ENCODE measurements at places on chromosomes 2 and 18. TPM values are rescaled to one million over a fixed set of nuclear protein-coding genes. Genes with fewer than 3 reads are reported as not detected.

The ALLC gene
- not detected for total RNA-seq

The SULT6B1 gene
- total RNA-seq = not detected

The PSTPIP2 gene
- total RNA-seq = 7.8 TPM

The BMP10 gene
- total RNA-seq = not detected

The PIGN gene
- total RNA-seq = 22.6 TPM

The VSNL1 gene
- not detected for total RNA-seq

The CFAP65 gene
- total RNA-seq = not detected

The STON1 gene
- 1.7 TPM for total RNA-seq

The MAPK4 gene
- not detected for total RNA-seq

DNA sequence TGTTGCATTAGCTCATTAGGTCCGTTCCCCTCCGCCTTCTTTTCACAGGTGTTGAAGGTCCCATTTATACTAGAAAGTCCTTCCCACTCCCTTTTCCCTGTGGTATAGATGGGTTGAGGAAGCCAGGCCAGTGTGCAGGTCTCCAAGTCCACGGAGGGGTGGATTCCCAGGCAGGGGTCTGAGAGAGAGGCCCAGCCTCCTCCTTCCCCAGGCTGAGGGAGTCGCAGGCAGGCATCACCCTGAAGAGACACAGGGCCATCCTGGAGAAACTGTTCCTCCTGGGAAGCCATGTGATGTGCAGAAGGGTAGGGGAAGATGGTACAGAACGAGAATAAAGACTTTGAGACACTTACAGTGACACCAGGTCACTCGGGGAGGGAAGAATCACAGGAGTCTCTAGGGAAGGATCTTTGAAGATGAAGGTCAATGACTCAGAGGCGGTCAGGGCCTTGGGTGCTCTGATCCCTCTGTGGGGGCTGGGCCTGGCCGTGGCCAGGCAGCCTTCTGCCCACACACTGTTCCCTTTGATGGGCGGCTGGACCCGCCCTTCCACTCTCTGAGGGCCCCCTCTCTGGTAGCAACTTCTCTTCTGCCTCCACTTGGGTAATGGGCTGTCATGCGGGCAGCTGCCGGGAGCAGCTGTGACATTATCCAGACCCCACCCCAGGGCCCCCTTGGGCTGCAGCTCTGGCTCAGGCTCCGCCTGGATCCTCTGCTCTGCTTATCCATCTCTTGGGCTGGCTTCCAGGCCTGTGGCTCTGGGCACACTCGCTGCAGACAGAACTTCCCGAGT, 45.1 kb downstream of the RHOB start:
- DNase-seq = no peak

- DNase-seq = no peak
These were observed 373.8 kb downstream of the ZEB2 start for GRCh38 chr2:144146076-144146475.

DNA sequence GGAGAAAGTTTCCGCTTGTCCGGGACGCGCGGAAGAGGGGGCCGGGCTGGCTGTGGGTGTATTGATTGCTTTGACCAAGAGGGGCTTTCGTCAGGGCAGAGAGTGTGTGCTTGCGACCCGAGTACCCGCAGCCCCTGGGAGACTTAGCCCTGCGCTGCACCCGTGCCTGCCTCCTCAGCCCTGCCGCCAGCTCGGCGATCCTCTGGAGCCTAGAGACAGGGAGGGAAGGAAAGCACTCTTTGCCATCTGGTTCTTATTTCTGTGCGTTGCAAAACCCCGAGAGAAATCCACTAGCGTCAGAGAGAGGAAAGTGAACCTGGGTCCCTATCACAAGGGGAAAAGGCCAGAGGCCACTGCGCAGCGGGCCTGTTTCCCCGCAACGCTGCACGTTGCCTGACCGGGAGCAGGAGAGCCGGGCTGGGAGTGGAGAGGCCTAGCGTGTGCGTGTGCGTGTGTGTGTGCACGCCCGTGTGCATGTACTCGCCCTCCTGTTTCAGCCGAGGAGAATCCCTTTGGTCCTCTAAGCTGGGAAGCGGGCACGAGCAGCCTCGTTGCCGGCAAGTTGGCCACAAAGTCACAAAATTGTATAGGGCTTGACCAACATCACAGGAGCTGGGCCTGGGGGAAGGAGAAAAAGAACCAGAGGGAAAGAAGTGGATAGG, 1.7 kb downstream of the SIX3 start:
- no peak for DNase-seq

GRCh38 chr2:58428096-58429013, 187.2 kb upstream of the FANCL start:
- DNase-seq = no peak

DNA sequence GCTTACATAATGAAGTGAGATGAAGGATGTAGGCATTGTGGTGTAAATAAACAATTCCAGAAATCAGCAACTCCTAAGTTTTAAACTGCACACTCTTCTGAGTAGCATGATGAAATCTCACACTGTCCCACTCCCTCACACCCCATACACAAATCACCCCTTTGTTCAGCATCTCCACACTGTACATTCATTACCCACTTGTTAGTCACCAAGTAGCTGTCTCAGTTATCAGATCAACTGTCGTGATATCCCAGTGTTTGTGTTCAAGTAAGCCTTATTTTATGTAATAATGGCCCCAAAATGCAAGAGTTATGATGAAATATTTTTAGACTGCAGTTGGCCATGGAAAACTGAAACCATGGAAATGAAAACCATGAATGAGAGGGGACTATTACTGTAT, 135.7 kb downstream of the GRB14 start:
- DNase-seq = no peak

DNA sequence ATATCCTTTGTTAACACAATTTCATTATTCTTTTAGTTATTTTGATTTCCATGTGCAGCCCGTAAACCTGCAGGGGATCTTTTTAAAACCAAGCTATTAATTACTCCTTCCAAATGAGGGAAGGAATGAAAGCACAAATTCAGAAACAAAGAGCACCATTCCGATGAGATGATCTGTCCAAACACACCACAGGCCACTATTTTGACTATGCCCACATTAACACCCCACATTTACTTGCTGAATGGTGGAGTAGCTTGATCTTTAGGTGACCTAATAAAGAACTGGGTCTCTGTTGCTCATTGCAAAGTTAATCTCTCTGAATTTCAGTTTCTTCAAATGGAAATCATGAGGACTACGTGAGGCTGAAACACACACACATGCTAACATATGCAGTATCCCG, 218.0 kb downstream of the IRS1 start:
- no peak for DNase-seq

DNA sequence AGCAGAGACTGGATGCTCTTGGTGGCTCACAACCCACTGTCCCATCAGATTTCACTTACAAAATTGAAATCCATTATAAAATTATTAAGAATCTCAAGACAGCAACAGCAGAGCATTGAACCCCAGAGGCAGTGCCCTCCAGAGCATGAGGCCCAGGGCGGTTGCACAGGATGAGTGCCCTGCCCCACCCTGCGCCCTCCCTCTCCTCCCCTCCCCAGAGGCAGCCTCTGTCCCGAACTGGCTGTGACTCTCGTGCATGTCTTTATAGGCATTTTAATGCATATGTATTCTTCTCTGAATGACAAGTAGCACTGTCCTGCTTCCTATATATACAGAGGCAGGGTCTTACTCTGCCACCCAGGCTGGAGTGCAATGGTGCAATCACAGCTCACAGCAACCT, 10.4 kb downstream of the MFSD2B start:
- DNase-seq = no peak

GRCh38 chr2:156600196-156600595, 164.0 kb downstream of the GPD2 start:
- DNase-seq = no peak

GRCh38 chr2:19538411-19538963, 180.1 kb upstream of the OSR1 start:
- DNase-seq = peak; percentile 90

GRCh38 chr2:153476816-153477635, 1.5 kb downstream of the RPRM start:
- no peak for DNase-seq

GRCh38 chr2:176675271-176675949, 406.2 kb downstream of the MTX2 start:
- no peak for DNase-seq

DNA sequence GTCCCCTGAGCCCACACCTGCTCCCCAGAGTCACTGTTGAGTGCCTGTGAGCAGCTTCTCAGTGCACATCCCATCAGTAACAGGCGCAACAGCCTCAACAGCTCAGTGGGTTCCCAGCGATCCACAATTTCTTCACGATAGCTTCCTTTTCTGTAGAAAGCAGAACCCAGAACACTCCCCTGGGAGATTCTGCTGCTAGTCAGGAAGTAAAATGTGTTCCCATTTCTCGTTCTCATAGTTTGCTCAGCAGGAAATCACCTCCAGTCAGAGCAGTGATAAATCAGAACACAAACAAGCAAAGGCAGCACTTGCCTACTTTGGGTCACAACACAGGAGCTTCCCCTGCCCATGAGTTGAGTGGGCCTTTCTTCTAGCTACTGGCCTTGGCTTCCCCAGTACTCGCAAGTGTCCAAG, 48.9 kb upstream of the ATG16L1 start:
- no peak for DNase-seq

DNA sequence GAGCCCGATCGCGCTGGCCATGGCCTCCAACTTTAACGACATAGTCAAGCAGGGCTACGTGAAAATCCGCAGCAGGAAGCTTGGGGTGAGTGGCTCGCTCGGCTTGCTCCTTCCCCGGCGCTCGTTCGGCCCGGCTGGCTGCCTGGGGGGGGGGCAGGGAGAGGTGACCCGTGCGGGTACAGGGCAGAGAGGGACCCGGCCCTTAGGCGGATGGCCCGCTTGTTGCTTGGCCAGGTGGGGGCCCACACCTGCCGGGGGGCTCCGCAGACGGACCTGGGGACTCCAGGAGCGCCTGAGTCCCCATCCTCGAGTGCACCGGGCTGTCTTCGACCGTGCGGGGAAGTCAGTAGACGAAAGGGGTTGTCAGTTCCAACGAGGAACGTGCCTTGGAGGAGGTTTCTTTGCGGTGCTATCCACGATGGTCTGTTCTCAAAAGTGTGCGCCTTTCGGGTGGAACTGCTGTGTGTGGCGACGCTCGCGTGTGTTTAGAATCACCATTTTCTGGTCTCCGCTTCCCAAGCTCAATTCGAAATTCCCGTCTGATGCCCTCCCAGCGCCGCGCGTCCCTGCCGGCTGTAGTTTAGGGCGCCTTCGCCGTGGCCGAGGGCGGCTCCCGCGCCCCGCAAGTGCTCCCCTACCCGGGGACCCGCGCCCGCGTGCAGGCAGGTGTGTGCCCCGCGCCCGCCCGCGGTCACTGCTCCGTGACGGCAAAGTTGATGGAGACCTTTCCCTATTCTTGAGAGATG, 711 bp downstream of the DOK6 start:
- no peak for DNase-seq

DNA sequence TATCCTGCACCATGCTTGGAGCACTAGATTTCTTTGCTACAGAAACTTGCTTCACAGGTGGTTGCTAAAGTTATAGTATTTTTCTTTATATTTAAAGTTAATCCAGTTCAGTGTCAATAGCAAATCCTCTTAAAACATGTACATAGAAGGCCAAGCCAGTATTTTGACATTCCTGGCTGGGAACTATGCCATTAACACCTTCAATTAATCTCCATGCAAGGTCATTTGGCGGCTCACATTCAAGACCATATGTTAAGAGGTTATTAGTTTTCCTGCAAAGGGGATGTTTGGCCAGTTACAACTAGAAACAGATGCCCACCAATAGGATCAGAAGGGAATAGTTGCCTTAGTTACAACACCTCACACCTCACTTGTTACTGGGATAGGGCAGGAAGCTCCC, 261.3 kb upstream of the MEIS1 start:
- no peak for DNase-seq

- no peak for DNase-seq
These were observed 14.5 kb downstream of the CERS6 start for GRCh38 chr2:168470320-168471162.

DNA sequence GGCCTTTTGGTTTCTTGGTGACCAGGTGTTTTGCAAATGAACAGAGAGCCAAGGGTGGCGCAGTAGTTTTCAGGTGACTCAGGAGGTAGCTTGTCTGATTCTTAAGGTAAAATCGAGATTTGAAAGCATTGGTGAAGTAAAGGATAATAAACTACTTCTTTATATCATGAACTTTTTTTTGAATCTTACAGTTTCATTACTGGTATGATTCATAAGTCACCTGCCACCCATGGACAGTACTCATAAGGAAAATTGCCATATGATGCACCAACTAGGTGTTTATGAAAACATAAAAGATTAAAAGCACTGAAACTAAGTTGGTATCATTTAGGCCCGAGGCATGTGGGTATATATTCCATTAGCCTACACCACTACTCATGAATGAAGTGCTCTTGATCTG, 84.1 kb upstream of the MGAT5 start:
- DNase-seq = no peak

GRCh38 chr18:58175122-58175785, 131.2 kb downstream of the NEDD4L start:
- no peak for DNase-seq

- no peak for DNase-seq
These were observed 794 bp downstream of the NOTO start for GRCh38 chr2:73203055-73203681.

DNA sequence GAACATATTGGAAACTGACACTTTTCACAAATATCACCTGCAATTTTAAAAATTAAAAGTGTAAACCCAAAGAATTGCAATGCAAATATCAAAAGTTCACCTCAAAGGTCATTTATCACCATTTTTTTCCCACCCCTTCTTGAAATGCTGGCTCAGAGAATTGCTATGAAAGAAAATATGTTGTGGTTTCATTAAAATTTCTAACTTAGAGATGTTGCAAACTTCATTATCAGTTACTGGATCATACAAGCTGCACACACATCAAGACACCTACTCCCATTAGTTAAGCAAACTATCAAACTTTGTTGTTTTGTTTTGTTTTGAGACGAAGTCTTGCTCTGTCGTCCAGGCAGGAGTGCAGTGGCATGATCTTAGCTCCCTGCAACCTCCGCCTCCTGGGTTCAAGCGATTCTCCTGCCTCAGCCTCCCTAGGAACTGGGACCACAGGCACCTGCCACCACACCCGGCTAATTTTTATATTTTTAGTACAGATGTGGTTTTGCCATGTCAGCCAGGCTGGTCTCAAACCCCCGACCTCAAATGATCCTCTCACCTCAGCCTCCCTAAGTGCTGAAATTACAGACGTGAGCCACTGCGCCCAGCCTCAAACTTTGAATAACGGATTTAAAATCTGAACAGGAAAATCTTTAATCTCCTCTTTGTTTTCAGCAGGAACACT, 37.0 kb downstream of the STK39 start:
- no peak for DNase-seq

GRCh38 chr2:229370509-229370908, 99.4 kb upstream of the PID1 start:
- DNase-seq = no peak

- DNase-seq = no peak
These were observed 122.0 kb upstream of the APCDD1 start for GRCh38 chr18:10332452-10332851.
